Daoy (cell line): ENCODE measurements at places on chromosomes 4 and X. TPM values are rescaled to one million over a fixed set of nuclear protein-coding genes. Genes with fewer than 3 reads are reported as not detected.

DNA sequence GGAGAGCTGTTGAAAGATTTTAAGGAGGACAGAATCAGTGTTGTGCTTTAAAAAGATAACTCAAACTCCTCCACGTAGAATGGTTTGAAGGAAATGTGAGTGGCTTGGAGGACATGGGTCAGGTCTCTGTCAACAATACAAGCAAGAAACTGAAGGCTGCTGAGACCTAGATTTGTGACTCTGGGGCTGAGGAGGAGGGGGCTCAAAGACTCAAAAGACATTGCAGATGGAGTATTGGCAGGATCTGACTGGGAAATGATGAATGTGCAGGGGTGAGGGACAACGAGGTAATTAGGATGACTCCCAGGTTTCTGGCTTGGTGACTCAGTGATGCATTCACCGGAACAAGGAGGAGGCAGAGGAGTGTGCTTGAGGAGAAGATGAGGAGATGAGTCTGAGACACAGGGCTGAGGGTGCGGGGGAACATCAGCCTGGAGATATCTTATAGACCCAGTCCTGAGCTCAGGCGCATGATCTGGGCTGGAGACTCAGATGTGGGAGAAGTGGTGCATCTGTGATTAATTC, 3.3 kb upstream of the RPS4X start:
- DNase-seq: peak; percentile 67

DNA sequence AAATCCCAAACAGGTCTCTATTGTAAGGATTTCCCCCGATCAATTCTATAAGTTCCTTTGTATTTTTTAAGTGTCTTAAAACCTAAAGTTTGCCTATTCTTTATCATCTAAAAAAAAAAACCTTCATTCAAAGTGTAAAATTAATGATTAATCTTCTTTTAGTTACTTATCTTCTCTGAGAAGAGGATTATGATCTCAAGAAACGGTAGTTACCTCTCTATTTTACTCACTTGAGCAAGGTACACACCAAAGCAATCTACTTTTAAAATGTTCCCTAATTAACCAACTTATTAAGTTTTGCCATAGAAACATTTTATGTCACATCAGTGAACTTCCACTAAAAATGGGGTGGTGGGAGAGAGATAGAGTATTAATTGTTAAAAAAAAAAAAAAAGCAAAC, 15.2 kb upstream of the GALNT7 start:
- DNase-seq: no peak

DNA sequence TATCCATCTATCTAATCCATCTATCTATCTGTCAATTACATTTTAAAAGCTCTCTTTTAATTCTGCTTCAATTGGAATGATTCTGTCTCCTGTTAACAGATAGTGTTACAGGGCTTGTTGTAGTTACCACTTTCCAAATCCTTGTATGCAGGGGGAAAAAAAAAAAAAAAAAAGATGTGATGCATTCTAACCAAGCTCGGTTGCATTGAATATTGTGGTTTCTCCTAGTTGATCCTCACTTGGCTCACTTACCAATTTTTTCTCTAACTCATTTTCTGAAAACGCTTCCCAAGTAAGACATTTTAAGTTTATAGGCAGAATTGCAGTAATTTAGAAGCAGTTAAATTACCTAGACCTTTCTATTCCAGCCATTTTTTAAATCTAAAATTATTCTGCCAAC, 327.9 kb upstream of the PITX2 start:
- DNase-seq: no peak

- no peak for DNase-seq
Measured at GRCh38 chr4:85994576-85994975, 365.3 kb downstream of the MAPK10 start.

Gene SSX3
- 1.1 TPM in 1 of 2 replicates, not detected in the other for total RNA-seq

DNA sequence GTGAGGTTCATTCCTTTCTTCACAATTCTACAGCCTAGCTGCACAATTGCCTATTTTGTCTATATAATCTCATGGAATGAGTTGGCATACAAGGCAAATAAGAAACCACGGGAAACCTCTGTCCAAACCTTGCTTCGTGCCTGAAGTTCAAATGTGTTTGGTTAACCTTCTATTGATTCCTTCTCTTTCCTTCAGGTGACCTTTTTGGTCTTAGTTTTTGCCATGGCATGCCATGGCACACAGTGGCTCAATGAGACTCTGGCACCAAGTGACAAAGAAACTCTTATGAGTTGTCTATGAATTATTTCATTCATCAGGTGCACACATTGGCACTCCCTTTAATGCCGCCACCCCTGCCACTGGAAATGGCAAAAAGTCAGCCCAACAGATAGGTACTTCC, 101.8 kb downstream of the PPARGC1A start:
- DNase-seq: no peak

DNA sequence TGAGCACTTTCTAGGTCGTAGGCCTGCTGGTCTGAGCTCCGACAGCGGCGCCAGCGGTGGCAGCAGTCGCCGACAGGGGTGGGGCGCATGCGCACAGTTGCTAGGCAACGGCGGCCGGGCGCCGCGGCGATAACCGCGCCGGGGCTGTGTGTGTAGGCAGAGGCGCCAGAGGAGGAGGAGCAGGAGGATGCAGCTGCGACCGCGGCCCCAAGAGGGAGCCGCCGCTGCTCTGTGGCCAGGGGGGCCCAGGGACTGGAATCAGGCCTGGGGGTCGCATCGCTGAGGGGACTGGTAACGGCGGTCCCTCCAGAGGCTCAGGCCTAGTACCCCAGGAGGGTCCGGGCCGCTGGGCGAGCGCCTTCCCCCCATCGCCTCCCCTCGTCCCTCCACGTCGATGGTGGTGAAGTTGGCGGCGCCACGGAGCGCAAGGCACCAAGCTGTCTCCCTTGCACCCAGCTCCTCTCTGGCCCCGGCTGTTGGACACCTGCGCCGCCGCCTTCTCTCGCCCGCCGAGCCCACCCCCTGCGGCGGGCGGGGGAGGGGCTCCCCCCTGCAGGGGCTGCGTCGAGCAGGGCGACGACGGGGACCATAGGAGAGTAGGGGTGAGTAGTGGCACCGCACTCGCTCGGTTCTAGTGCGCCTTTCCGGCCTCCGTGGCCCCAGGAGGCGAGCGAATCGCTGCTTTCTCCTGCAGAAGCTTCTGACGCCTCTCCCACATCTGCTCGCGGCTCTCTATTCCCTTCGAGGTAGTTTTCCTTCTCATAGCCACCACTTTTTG, 58.6 kb upstream of the ZC4H2 start:
- peak; percentile 10 for DNase-seq

DNA sequence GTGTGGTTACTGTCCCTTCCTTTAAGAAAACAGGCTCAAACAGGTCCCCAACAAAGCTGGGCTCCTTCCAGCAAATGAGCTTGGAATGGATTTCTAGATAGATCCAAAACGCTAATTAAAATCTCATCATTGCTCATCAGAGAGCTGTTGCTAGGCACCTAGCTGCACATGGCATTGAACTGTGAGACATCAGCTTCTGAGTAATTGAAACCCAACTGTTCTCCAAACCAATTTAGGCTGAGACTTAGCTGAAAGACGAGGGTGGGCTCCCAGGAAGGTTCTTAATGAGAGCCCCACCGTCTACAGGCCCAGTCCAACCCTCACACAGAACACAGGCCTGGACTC, 59.1 kb downstream of the FAM184B start:
- no peak for DNase-seq

- DNase-seq: no peak
Measured at GRCh38 chr4:144645102-144645630, 790 bp upstream of the HHIP start.

- no peak for DNase-seq
Measured at GRCh38 chr4:76058302-76058701, 16.2 kb upstream of the ART3 start.

DNA sequence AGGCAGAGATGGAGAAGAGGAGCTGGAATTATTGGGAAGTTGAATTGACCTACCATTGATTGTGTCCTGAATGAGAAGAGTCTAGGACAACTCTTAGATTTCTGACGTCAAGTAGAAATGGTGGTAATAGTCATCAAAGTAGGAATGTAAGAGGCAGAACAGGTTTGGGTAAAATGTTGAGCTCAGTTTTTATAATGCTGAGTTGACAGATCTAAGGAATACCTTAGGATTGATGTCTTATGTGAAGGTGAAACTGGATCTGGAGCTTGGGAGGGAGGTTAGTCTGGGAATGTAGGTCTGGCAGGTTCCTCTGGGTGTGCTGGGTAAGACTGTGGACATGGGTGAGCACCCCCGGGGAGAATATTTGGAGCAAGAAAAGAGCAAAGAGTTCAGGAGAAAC, 31.9 kb downstream of the JADE1 start:
- DNase-seq: no peak

Gene LRRC66
- not detected in 2 replicates for total RNA-seq

Gene CAPN6
- total RNA-seq: not detected in 2 replicates

Gene GYPE
- not detected in 2 replicates for total RNA-seq

- no peak for DNase-seq
Measured at GRCh38 chr4:173717581-173717980, 187.6 kb upstream of the HAND2 start.

DNA sequence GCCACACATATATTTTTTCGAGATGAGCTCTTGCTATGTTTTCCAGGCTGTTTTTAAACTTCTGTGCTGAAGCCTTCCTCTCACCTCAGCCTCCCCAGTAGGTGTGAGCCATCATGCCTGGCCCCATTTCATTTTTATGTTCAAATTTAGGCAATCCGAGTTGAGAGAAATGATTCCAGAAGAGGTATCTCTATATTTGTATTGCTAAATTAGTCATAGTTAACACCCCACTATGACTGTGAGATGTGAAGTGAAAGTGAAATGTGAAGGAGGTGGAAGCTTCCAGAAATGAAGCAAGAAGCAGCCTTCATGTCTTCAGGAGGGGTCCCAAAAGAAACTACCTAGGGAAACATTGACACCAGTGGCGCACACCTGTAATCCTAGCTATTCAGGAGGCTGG, 17.7 kb downstream of the APELA start:
- DNase-seq: no peak

Gene NUDT11
- total RNA-seq: 35.6 and 40.5 TPM in 2 replicates

Gene PCDH10
- 0.69 and 1.6 TPM in 2 replicates for total RNA-seq

Gene SEPTIN6
- 10.2 and 11.1 TPM in 2 replicates for total RNA-seq
